ENCODE measurements at places on chromosomes 1 and 21.

DNA sequence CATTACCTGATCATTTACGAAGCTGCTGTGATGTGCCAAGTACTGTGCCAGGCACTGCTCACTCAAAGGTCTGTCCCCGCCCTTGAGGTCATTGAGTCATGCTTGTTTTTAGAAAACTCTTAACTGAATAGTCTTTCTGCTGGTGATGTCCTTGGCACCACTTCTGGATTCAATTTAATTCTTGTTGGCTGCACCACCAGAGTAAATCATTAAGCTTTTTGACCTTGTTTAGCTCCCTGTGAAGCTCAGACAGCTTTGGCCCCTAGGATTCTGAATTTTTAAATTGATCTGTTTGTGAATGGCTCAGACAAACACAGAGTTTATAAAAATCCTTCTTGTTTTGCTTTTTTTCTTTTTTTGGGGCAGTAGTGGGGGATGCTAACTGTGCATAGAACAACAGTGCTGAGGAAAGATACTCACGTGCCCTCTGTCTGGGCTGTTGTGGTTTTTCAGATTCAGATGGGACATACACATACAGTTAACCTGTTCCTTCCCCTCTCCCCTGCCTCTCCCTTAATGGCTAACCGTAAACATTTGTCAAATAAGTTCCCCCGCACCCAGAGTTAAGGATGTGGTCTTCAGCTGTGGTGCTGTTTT lies 67.6 kb downstream of the MTR start:
- DNase-seq = no peak

DNA sequence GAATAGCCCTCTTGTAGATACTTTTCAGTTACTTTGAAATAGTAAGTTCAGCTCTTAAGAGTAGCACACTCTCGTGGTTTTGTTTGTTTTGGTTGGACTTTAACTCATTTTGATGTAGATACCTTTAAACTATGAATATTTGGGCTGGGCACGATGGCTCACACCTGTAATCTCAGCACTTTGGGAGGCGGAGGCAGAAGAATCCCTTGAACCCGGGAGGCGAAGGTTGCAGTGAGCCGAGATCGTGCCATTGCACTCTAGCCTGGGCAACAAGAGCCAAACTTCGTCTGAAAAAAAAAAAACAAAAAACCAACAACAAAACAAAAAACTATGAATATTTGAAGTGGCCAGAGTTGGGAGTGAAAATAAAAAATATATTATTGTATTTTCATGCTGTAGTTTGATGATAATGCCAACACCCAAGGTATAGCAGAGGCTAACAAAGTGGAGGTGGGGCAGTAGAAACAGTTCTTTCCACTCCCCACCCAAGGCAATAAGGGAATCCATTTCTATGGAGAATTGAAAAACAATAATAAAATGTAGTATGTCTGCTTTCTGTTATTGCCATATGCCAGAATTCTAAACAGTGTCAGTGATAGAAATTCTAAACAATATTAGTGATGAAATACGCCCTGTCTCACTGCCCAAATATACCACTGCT lies 1.7 kb downstream of the ZNF326 start:
- no peak for DNase-seq

DNA sequence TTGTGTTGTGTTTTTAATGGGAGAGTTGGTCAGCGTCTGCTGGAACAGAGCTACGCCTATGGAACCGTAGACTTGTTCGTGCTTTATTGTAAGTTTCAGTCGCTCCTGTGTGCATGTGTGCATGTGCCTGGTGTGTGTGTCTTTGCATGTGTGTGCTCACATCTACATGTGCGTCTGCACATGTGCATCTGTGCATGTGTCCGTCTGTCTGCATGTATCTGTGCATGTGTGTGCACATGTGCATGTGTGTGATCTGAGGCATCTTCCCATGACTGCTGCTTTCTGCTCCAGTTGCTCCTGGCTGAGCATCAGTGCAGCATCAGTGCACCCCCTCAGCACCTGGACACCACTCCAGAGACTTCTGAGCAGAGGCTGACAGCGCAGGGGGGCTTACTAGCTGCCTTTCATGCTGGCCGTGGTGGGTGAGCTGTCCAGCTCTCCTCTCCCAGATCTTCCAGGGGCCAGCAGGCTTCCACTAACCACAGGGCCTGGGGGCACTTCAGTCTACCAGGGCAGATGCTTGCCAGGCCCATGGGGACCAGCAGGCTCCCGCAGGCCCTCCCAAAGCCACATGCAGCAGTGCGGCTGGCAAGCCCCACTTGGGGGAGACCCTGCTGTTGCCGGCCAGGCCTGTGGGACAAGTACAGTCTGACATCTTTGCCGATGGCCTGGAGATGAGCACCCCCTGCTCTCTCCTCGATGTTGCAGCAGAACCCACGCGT lies 47.8 kb upstream of the PCBP3 start:
- no peak for DNase-seq

DNA sequence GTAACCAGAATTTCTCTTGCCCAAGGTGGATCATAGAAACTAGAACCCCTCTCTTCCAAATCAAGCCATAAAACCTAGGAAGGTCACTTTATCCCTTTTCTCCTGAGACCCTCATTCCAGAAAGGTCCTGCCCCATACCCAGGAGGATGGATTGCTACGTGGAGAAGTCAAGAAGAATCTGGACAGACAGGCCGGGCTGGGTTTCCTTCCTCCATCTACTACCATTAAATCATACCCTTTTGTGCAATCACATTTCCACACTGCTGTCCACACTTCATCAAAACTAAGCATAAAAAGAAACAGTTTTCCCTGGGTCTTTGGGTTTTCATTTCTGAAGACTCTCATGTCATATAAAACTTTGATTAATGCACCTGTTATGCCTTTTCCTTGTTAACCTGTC lies 65.4 kb downstream of the C21orf91 start:
- DNase-seq = no peak

DNA sequence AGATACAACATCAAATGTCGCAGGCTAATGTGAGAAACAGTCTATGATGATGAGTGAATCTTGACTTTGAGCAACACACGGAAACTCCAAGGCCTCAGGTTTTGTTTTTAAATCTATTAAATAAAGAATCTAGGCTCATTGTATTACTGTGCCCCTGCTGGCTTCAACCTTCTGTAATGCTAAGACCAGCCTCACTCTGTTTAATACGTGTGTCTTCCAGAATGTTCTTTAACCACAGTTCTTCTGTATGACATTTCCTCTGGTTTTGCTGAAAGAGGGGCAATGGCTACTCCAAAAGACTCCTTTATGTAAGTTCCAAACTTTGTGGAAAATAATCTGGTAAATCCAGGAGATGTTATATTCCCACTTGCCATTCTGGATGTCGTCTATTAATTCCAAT lies 101.1 kb upstream of the TIAM1 start:
- no peak for DNase-seq

DNA sequence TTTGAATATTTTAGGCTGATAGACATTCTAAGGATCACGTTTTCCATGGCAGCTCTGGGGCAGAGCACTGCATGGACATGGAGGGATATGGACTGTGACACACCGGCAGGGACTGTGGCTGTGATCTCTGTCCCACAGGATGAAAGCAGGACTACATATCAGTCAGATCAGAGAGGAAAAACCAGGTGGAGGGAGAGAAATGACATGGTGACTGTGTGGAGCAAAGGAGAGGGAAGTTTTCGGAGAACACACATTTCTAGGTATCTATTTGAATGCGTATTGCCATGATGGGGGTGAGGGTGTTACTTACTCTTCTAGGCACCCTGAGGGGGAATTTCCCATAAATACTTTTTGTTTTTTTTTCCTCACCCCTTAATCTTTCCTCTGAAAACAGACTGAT lies 3.2 kb upstream of the CD1C start:
- no peak for DNase-seq

- no peak for DNase-seq
Measured at GRCh38 chr1:43423672-43424550, 29.8 kb downstream of the HYI start.

DNA sequence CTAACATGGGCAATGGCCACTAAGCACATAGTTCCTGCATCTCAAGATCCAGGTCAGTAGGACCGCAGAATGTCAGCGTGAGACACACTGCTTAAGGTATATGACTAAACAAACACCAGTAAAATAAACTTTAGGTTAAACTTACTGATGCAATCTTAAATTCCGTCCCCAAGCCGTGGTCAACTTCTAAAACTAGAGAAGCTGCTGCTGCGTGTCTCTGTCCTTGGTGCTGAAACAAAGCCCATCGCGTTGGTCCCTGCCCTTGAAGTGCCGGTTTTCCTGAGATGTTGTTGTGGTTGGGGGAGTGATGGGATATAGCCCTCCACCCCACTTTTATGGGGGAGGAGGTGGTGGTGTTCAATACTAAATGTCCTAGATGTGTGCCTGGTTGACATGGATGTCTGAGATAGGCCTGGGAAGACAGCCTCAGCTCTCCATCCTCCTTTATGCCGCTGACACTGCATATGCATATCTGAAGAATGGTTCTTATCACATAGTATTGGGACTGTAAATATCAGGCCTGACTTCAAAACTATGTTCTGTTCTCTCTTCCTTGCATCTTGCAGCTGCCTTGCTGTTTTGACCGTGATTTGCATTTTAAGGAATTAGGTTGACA lies 72.0 kb upstream of the KCNA3 start:
- DNase-seq = no peak

DNA sequence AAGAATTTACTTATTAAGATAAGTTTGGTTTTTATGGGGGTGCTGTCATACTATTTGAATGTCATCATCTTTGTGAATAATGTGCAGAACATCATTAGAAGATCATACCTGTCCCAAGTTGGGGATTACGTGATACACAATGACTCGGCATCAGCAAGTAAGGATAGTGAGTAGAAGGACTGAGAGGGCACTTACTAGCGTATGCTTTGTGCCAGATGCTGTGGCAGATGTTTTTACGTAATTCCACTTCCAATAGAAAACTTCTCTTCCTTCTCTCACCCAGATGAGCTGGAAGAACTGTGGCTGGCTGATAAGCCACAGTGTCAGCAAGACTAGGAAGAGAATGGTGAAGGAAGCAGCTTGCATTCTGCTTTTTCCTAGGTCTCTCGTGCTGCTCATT lies 28.1 kb upstream of the TGFB2 start:
- no peak for DNase-seq

- no peak for DNase-seq
Measured at GRCh38 chr1:39497585-39497984, 6.1 kb downstream of the BMP8A start.

DNA sequence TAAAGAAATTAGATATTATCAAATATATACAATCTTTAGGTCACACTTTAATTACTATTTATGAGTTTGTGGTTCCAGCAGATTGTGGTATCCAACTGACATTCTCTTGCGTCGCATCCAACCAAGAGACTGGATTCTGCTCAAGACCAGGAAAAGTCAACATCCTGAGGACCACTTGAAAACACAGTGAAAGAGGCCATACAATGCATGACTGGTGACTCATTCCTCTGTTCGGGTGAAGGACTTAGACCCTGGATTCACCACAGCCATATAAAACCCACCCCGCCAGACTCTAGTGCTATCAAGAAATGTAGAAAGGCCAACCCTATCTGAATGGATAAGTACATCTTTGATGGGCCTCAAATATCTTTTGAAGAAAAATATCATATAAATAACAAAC lies 14.5 kb upstream of the CFHR4 start:
- DNase-seq = no peak

DNA sequence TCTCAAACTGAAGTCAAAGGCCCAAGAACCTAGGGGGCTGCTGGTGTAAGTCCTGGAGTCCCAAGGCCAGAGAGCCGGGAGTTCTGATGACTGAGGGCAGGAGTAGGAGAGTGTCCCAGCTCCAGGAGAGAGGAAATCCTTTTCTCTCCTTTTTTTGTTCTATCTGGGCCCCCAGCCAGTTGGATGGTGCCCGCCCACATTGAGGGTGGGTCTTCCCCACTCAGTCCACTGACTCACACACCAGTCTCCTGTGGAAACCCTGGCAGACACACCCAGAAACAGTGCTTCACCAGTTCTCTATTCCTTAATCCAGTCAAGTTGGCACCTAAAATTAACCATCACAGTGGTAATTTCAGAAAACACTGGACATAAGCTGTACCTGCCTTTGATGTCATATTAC lies 12.7 kb upstream of the WDR26 start:
- DNase-seq = no peak

- no peak for DNase-seq
Measured at GRCh38 chr1:19421365-19421764, 64.0 kb downstream of the CAPZB start.

GRCh38 chr1:64882574-64883255 lies 83.6 kb downstream of the JAK1 start:
- no peak for DNase-seq

DNA sequence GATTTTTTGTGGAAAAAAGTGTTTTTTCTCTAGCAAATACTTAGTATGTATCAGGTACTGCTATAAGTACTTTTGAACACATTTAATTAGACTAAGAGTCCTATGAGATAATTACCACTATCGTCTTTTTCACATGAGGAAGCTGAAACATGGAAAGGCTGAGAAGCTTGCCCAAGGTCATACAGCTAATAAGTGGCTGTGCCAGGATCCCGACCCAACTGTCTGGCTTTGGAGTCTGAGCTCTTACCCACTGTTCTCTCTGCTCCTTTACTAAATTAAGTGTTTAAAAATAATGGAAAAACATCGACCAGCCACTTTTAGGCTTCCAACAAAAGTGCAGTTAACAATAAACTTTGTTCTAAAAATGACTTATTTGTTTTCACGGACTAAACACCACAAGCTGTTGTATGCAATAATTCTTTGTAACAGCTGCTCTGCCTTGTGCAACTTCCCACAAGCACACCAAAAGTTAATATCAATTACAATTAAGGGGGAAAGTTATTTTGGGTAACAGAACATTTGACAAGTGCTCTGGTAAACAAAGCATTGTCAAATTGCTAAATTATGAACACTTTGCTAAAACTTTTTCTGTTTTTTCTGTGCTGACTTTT lies 75.7 kb downstream of the CRB1 start:
- DNase-seq = no peak

- DNase-seq = no peak
Measured at GRCh38 chr1:24463776-24464735, 38.6 kb upstream of the RCAN3 start.

- DNase-seq = no peak
Measured at GRCh38 chr1:6485168-6486101, 6.0 kb downstream of the PLEKHG5 start.

DNA sequence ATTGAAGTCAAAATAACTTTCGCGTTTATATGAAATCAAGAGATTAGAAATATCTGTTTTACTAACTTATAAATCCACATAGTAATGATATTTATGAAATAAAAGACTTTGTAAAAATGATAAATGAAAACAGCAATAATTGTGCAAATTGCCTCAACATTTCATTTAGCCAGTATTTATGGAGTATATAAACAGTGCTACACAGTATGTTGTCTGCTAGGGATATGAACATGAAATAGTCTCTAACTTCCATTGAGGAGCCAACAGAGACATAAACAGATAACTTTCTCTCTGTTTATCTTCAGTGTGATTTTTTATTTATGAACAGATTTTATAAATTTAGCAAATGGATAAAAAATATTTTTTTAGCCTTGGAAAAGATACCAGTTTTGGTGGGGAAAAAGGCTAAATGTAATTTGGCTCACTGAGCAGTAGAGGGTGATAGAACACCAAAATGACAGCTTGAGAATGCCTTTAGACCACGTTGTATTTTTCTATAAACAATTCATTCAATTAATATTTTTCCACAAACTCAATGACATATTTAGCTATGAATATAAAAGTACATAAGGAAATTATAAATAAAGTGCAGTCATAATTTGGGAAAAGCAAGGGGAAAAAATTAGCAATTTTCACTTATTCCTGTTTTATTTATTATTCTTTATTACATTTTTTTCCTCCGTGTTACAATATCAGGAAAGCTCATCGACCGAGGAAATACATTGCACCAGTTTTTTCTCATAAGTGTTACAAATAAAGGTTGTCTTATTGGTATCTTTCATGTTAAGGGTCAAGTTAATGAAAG lies 47.5 kb upstream of the EEIG2 start:
- DNase-seq = no peak

- no peak for DNase-seq
Measured at GRCh38 chr1:148309940-148310500, 157.9 kb upstream of the NBPF11 start.

Data from activated CD4-positive, CD25-positive, alpha-beta regulatory T cell treated with anti-CD3 and anti-CD28 coated beads, Interleukin-2, amount 50 U/mL, for 72 hours (primary cell).